NCI-H1417 (cell line): ENCODE measurements at places on chromosomes 12 and 14.

DNA sequence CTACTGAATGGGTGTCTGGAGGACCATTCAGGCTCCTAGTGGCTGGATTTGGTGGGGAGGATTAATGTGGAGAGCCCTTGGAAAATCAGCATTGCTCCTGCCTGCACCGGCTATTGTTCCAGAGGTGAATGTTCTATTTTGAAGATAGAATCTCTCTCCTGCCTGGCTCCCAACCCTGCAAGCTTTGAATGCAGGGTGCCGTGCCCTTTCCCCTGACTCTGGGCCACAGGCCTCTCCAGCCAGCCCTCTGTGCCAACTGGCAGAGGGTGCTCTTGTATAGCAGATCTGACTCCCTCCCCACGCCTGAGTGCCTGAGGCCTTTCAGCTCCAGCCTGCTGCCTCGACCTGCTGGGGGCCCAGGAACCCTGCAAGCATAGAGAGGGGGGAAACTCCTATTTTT is 106.8 kb downstream of the TMEM260 start:
- DNase-seq: peak; percentile 57

- DNase-seq: no peak
Measured at GRCh38 chr14:81312289-81312876, 87.7 kb downstream of the STON2 start.

- DNase-seq: no peak
Measured at GRCh38 chr12:106455111-106455510, 97.6 kb downstream of the POLR3B start.

- no peak for DNase-seq
Measured at GRCh38 chr12:47707905-47708543, 2.2 kb upstream of the RPAP3 start.

DNA sequence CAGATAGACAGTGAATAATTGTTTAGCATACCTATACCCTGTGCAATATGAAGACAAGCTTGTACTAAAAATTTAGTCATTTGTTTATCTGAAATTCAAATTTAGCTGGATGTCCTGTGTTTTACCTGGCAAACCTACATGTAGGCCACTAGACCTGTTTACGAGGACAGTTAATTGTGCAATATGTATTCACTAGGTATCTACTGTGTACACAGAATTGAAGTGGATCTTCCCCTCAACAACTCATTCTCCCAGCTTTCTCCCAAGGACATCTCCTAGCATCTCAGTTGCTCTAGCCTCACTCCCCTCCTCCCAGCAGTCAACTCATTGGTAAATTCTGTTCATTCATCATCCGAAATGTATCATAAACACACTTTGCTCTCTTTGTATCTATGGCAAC is 25.3 kb downstream of the AK7 start:
- no peak for DNase-seq

GRCh38 chr12:116263844-116264243 is 13.6 kb downstream of the MED13L start:
- no peak for DNase-seq

GRCh38 chr12:12441429-12441807 is 84.5 kb downstream of the BORCS5 start:
- peak; percentile 87 for DNase-seq

GRCh38 chr12:124386661-124387527 is 92.0 kb downstream of the RFLNA start:
- DNase-seq: no peak

GRCh38 chr12:16636435-16637055 is 30.6 kb upstream of the LMO3 start:
- DNase-seq: no peak

- DNase-seq: no peak
Measured at GRCh38 chr12:54680374-54680773, 32.2 kb upstream of the DCD start.

DNA sequence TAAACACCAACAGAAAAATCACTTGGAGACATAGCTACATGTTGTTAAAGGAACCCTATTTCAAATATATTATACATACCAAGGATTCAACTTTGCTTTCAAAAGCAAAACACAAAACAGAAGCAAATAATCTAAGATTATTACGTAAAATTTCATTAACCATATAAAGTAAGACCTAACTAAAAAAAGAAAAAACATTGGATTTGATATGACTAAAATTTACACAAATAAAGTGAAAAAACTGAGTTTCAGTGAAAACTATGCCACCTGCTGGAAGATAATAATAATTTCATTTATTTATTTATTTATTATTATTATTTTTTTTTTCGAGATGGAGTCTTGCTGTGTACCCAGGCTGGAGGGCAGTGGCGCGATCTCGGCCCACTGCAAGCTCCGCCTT is 45.2 kb downstream of the WDHD1 start:
- DNase-seq: peak; percentile 23

DNA sequence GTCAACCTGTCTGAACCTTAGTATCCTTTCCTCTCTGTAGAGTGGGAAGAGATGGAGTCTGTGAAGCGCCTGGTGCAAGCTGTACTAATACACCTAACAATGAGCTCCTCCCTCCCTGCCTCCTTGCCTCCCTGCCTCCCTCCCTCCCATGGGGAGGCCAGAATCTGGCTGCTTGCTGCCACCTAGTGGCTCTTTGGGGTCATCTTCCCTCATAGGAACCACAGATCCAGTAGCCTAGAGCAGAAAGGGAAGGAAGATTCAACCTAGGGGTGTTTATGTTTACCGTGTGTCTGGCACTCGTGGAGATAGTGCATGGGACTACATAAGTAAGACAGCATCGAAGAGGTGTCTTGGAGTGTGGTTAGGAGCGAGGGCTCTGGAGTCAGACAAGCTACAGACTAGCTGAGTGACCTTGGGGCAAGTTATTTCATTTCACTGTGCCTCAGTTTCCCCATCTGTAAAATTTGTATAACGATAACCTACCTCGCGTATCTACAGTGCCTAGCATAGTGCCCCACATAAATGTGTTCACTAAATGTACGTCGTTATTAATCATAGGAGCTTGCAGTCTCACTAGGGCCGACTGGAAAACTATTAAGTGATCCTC is 35.5 kb upstream of the TSPAN9 start:
- peak; percentile 90 for DNase-seq

- peak; percentile 19 for DNase-seq
Measured at GRCh38 chr12:101042211-101042610, 167.8 kb downstream of the SLC5A8 start.

GRCh38 chr12:80602455-80602854 is 105.0 kb upstream of the MYF6 start:
- DNase-seq: no peak

- DNase-seq: no peak
Measured at GRCh38 chr14:106691601-106692291, 1165.4 kb downstream of the TMEM121 start.

- DNase-seq: no peak
Measured at GRCh38 chr12:84542289-84542688, 370.3 kb downstream of the SLC6A15 start.

- DNase-seq: no peak
Measured at GRCh38 chr14:92540472-92541048, 27.0 kb downstream of the RIN3 start.

DNA sequence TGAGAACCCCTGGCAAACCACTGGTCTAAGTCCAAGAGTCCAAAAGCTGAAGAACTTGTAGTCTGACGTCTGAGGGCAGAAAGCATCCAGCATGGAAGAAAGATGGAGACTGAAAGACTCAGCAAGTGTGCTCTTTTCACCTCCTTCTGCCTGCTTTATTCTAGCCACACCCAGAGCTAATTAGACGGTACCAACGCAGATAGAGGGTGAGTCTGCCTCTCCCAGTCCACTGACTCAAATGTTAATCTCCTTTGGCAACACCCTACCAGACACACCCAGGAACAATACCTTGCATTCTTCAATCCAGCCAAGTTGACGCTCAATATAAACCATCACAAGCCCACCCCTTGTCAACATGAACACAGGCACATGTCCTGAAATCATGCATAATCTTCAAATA is 155.1 kb downstream of the CCDC59 start:
- DNase-seq: no peak

- DNase-seq: no peak
Measured at GRCh38 chr14:68942296-68943035, 36.6 kb downstream of the ACTN1 start.

GRCh38 chr12:67540920-67541624 is 107.5 kb upstream of the DYRK2 start:
- DNase-seq: no peak

DNA sequence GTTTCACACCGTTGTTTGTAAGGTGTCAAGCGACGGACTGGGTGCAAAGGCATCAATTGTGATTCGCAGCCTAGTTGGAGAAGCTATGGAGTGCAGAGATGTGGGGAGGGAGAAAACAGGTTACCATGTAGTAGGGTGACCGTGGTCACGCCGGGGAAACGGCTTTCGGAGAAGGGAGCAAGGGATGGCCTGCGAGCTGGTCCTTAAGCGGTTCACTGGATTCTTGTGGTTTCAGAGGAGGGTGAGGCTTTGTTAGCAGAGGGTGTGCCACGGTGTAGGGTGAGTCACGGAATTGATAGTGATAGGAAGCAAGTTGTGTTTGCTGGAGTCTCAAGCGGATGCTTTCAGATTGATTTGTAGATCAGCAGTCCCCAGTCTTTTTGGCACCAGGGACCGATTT is 2.3 kb downstream of the PIWIL1 start:
- DNase-seq: peak; percentile 29

GRCh38 chr12:38689704-38690103 is 215.7 kb downstream of the CPNE8 start:
- DNase-seq: no peak

GRCh38 chr14:74205882-74206281 is 33.4 kb upstream of the VSX2 start:
- no peak for DNase-seq

- DNase-seq: no peak
Measured at GRCh38 chr14:21038441-21039422, 3.4 kb upstream of the RNASE7 start.

GRCh38 chr12:128933039-128933438 is 79.8 kb downstream of the GLT1D1 start:
- DNase-seq: peak; percentile 89

- peak; percentile 66 for DNase-seq
Measured at GRCh38 chr12:2583091-2583497, 211.7 kb upstream of the FKBP4 start.

DNA sequence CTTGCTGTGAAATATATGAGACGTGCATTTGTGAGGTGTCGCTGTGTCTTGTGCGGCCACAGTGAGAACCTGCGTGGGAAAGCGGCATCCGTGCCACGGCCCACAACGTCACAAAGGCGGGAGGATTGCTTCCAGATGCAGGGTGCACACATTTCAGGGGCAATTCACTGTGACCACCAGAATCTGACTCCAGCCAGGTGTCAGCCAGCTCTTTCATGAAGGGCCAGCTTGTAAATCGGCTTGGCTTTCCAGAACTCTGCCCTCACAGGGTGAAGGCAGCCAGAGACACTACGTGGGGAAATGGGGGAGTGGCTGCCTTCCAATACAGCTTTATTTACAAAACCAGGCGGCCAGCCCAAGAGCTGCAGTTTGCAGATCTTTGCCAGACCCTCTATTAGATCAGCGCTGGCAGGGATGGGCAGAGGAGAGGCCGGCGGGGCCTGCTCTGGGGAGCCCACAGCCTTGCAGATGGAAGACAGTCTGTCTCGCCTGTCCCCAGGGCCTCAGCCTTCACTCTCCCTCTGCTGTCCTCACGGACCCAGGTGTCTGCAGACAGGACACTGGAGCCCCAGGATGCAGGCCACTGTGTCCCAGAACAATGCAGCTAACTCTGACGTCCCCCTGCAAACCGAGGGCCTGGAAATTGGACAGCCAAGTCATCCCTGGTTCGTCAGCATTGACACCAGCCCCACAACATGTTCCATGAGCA is 53.5 kb downstream of the ADGRD1 start:
- DNase-seq: no peak

- DNase-seq: no peak
Measured at GRCh38 chr12:4506870-4507269, 31.8 kb upstream of the RAD51AP1 start.

DNA sequence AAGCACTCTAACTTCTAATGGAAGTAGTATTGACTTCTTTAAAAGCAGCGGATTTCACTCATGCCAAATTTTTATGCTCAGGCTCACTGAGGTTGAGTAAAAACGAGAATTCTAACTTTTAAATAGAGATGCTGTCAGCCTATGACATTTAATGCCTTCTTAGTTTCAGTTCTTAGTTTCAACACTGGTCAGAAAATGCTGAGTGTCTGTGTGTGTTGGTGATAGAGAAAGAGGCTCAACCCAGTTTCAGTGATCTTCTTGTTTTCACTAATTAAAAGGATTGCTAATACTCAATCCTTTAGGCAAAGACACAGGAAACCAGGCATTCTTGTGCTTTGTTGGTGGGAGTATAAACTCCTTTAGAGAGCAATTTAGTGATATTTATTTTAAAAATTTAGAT is 31.0 kb downstream of the PEBP1 start:
- no peak for DNase-seq

DNA sequence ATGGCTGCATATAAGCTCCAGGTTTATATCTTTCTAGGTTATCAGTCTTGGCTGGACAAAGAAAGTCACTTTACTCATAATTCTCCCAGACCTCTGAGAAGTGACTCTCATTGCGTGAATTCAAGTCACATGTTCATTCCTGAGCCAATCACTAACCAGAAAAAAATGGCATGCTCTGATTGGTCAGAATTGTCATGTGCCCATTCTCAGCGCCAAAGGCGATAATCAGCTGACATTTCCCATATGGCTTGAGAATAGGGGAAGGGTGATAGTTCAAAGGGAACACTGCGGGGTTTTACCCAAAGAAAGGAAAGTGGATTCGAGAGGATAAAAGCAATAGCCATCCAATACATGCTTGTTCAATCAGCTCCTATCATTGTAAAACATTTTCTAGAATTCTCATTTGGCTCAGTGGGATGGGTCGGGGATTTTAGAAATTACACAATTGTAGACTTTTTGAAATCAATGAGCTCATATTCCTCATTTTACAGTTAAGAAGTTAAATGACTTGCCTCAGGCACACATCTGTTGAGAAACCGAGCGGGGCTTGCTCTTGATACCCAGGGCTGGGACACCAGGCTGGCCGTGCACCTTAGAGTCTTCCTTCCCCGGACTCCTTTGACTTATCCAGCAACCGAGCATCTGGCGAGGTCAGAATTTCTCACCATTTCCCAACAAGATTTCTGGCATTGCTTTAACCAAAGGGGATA is 454.0 kb upstream of the TBX3 start:
- DNase-seq: no peak

DNA sequence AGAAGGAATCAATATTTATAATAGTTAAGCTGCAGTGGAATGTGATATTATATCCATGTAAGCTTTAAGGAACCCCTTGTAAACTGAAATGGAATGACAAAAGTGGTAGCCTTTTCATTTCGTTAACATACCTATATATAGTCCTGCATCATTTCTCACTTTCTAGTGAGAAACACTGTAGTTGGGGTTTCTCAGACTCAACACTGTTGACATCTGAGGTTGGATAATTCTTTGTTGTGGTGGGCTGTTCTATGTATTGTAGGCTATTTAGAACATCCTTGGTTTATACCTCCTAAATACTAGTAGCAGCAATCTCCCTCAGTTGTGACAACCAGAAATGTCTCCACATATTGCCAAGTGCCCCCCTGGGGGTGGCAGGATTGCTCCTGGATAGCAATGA is 79.1 kb downstream of the RAD52 start:
- DNase-seq: no peak

- no peak for DNase-seq
Measured at GRCh38 chr12:7797698-7798398, 8.6 kb downstream of the NANOG start.
